Muscle of leg (tissue), 16 donors: ENCODE measurements at places on chromosomes 1 and 21. TPM values are rescaled to one million over a fixed set of nuclear protein-coding genes. Genes with fewer than 3 reads are reported as not detected.

Gene CA6
- total RNA-seq = not detected

Gene NME7
- 8.5 TPM for total RNA-seq

Gene OR2L2
- 0.04 TPM for total RNA-seq

DNA sequence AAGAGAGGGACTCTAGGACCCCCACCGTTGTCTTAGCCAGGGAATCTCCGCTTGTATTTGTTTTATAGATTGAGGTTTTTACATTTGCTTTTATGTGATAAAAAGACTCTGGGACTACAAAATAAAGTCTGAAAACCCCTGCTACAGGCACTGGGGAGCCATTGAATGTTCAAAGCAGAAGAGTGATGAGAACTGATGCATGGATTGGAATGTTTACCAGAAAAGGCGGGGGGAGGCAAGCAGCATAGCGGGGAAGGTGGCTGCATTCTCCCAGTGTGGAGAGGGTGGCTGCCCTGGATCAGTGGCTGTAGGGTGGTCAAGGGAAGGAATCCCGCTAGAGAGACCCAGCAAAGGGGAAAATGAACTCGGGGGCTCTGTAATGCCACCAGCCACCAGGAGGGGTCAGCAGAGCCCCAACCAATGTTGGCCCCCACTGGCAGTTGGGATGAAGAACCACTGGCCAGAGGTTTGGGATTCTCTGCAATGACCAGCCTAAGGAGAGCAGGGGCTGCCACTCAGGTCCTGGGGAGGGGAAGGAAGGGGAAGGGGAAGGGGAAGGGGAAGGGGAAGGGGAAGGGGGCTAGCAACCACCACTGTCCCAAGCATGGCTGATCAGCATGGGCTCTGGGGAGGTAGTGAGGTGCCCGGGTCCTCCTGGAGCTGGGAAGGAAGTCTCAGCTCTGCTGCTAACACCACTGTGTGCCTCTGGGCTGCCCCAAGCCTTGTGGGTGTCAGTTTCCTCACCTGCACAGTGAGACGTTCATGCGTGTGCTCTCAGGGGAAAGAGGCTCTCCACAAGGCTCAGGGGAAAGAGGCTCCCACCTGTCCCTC lies 19.2 kb upstream of the PEF1 start:
- peak; percentile 72 for DNase-seq
- no peak overlapping the region for H3K4me3 ChIP-seq
- no peak overlapping the region for H3K27ac ChIP-seq
- H3K36me3 ChIP-seq = peaks cover 59% of the 10 kb centered on the region
- H3K4me1 ChIP-seq = peaks cover 58% of the 10 kb centered on the region
- H3K27me3 ChIP-seq = no peaks in the 10 kb centered on the region

GRCh38 chr1:41768583-41768982 lies 150.1 kb downstream of the HIVEP3 start:
- DNase-seq = peak; percentile 57
- peaks cover 24% of the 10 kb centered on the region for H3K4me1 ChIP-seq
- no peaks in the 10 kb centered on the region for H3K27me3 ChIP-seq
- no peaks in the 10 kb centered on the region for H3K36me3 ChIP-seq
- H3K27ac ChIP-seq = no peak overlapping the region
- H3K4me3 ChIP-seq = no peak overlapping the region

- no peak overlapping the region for H3K4me3 ChIP-seq
- H3K4me1 ChIP-seq = peaks cover 2% of the 10 kb centered on the region
- H3K27me3 ChIP-seq = no peaks in the 10 kb centered on the region
- peaks cover 2% of the 10 kb centered on the region for H3K36me3 ChIP-seq
- no peak for DNase-seq
- H3K27ac ChIP-seq = no peak overlapping the region
Observed at GRCh38 chr1:164563721-164564360, 4.9 kb downstream of the PBX1 start.

DNA sequence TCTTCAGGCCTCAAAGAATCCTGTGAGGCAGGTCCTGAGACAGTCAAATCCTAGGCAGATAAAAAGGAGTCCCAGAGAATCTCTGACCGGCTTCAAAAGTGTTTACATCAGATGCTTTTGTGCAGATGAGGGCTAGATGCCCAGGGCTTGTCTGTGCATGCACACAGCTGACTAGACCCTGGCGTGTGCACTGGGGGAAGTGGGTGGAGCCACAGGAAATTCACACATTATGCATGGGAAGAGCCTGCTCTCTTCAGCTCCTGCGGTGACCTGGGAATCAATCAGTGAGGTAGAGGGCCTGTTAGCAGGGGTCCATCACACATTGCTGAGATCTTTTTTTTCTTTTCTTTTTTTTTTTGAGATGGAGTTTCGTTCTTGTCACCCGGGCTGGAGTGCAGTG lies 36.6 kb upstream of the NHLH2 start:
- H3K4me3 ChIP-seq = no peak overlapping the region
- H3K27me3 ChIP-seq = no peaks in the 10 kb centered on the region
- H3K36me3 ChIP-seq = no peaks in the 10 kb centered on the region
- H3K27ac ChIP-seq = no peak overlapping the region

DNA sequence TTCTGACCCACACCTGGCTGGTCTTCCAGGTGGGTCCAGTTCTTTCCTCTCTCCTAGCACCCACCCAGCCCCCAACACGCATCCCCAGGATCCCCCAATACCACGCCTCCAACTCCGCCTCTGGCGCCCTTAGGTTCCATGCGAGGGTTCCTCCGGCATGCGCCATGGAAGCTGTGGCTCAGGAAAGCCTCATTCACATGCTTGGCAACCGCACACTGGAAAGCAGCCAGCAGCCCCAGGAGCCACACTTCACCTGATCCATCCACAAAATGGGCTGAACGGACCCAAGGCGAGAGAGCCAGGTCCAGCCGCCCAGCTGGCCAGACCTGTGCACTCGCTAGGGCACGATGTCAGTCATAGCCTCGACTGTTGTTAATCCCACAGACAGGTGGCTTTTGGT lies 161.2 kb downstream of the PSMG1 start:
- no peak for DNase-seq
- H3K4me3 ChIP-seq = no peak overlapping the region
- H3K27me3 ChIP-seq = no peaks in the 10 kb centered on the region
- peaks cover 36% of the 10 kb centered on the region for H3K4me1 ChIP-seq
- H3K36me3 ChIP-seq = no peaks in the 10 kb centered on the region
- H3K27ac ChIP-seq = peak overlapping the region; percentile 13

- H3K27ac ChIP-seq = peak overlapping the region; percentile 88
- H3K36me3 ChIP-seq = no peaks in the 10 kb centered on the region
- peaks cover 3% of the 10 kb centered on the region for H3K4me1 ChIP-seq
- H3K27me3 ChIP-seq = no peaks in the 10 kb centered on the region
- peak; percentile 91 for DNase-seq
Observed at GRCh38 chr1:174990382-174990999, 9.3 kb upstream of the CACYBP start.

DNA sequence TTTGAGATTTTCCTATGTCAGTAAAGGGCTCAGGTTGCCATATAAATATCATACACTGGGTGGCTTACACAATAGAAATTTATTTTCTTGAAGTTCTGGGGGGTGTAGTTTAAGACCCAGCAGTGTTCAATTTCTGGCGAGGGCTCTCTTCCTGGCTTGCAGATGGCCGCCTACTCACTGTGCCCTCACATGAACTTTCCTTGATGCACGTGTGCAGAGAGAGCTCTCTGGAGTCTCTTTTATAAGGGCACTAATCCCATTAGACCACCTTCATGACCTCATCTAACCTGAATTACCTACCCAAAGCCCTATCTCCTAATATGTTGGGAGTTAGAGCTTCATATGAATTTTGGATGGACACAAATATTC lies 21.1 kb downstream of the TMEM51 start:
- DNase-seq = no peak
- peaks cover 24% of the 10 kb centered on the region for H3K4me1 ChIP-seq
- H3K36me3 ChIP-seq = no peaks in the 10 kb centered on the region
- no peaks in the 10 kb centered on the region for H3K27me3 ChIP-seq

GRCh38 chr1:226681652-226682493 lies 57.2 kb downstream of the ITPKB start:
- no peaks in the 10 kb centered on the region for H3K27me3 ChIP-seq
- no peak for DNase-seq
- peaks cover 89% of the 10 kb centered on the region for H3K4me1 ChIP-seq
- no peak overlapping the region for H3K27ac ChIP-seq

DNA sequence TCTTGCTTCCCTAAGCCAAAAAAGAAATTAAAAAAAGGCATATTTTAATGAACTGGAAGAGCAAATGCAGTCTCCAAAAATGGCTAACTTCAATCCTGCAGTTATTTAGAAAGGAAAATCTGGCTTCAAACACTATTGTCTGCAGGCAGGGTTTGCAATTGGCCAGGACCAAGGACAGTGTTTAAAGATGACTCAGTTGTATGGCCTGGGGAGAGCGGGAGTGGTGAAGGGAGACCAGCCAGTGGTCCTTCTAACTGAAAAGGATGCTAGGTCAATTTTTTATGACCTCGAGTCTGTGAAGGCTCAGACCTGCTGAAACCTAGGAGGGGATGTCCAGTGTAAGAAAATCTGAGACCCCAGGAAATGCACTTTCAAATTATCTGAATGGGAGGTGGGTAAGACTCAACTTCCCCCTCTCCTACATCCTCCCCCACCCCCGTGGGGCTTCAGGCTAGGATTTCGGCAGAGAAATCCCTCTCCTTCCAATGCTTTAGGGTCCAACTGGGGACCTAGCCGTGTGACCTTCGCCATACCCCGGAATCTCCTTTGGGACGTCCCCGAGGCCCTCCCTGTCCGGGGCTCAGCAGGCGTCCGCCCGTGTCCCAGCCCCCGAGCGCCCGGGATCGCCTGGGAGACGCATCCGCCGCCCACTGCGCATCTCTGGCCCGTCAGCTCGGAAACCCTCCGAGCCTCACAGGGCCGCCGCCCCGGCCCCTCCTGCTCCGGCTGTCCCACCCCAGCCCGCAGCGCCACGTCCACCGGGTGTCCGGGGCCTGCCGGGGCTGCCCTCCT lies 602 bp upstream of the RIMKLA start:
- no peaks in the 10 kb centered on the region for H3K36me3 ChIP-seq
- H3K4me3 ChIP-seq = peak overlapping the region; percentile 33
- H3K27me3 ChIP-seq = peaks cover 24% of the 10 kb centered on the region
- peak; percentile 59 for DNase-seq
- H3K27ac ChIP-seq = no peak overlapping the region

DNA sequence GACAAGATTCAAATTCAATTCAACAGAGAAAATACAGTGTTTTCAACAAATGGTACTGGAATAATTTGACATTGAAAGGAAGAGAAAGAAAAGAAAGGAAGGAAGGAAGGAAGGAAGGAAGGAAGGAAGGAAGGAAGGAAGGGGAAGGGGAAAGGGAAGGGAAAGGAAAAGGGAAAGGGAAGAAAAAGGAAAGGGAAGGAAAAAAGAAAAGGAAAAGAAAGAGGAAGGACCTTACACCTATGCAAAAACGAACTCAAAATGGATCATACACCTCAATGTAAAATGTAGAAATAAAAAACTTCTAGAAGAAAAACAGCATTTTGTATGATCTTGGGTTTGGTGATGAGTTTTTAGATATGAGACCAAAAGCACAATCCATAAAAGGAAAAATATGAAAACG lies 19.9 kb upstream of the NMNAT2 start:
- no peaks in the 10 kb centered on the region for H3K4me1 ChIP-seq
- no peak overlapping the region for H3K4me3 ChIP-seq
- no peak overlapping the region for H3K27ac ChIP-seq
- DNase-seq = no peak

DNA sequence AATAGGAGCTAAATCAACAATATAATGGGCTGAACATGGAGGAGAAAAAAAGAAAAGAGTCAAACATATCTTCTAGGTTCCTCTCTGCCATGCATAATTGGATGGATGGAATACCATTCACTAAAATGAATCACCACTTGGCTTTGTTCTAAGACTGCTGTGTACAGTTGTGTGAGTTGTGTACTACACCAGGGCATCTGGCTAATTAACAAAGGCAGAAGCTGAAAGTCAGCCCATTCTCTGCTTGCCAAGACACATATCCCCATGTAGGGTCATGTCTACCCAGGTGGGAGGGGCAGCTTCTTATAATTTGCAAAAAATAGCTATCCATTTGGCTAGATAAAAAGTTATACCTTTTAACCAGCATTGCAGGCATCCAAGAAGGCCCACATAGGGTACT lies 21.0 kb downstream of the JUN start:
- no peaks in the 10 kb centered on the region for H3K4me1 ChIP-seq
- H3K27ac ChIP-seq = no peak overlapping the region
- no peak for DNase-seq
- H3K4me3 ChIP-seq = no peak overlapping the region
